ENCODE measurements at places on chromosomes 12 and 14. TPM values are rescaled to one million over a fixed set of nuclear protein-coding genes. Genes with fewer than 3 reads are reported as not detected.

GRCh38 chr12:8156845-8157244, at the start of gene ZNF705A:
TSS of gene ZNF705A (plus strand) at chr12:8157015. CDS start at chr12:8172626, 15,611 bp downstream.
- DNase-seq, result no peak

- DNase-seq, result no peak
Observed at GRCh38 chr12:41510470-41510869, 322.4 kb downstream of the PDZRN4 start.

SPPL3 gene
- polyA plus RNA-seq, result 87.3 TPM

DNA sequence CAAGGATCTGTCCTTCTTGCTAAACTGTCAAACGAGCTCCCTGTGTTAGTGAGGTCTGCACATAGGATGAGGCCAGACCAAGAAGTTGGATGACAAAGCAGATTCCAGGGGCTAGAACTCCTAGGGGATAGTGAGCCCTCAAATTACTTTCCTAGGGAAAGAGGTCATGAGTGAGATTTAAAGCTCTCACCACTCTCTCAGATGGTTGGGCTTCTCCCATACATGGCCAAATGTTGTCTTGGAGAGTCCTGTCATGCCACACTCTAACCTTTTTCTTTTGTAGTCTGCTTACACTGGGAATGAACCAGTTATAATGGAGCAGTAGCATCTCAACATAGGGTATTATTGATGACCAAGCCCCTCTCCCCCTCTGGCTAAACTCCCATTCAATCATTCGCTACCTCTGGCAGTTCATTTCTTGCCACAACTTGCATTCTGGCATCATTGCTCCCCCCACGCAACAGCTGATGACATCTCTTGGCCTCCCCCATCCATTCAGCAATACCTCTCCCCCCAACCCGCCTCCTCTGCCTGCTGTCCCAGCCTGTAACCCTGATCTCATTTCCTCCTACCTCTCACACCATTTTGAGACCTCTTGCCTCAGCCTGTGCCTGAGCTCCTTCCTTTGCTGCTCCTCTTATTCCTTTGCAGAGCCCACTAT, 64.7 kb upstream of the CISTR start:
- DNase-seq, result no peak

- no peak for DNase-seq
Observed at GRCh38 chr12:43392116-43392515, 159.9 kb downstream of the ADAMTS20 start.

- DNase-seq, result peak; percentile 49
Observed at GRCh38 chr14:56491299-56492285, 88.0 kb upstream of the TMEM260 start.

DNA sequence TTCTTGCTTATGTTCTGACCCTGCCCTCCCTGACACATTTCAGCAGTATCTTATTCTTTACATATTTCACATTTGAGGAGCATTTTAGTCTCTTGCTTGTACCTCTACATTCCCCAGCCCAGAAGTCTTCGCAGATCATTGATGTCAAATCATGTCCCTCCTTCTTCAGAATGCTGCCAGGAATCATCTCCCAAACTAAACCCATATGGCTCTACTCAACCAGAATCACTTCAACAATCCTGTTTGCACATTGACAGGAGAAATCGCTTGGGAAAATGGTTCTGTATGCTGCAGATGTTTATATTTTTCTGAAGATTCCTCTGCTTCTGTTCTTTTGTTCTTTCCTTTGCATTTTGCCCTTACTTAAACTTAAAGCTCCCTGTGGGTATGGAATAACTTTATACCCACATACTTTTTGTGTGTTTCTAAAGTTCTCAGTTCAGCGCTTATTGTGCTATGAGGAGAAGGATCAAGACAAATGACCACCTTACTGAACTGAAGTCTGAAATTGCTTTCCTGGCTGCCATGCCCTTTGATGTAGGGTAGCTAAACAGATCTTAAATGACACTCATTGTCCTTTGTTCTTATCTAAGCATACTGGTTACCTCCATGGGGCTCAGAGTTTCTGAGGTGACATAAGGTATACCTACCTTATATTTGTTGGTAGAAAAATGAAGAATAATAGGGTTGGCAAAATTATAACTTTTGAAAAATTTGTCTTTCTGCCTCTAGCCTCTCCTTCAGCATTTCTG, 134.6 kb downstream of the SLC25A21 start:
- DNase-seq, result no peak

GRCh38 chr12:13435235-13435933, 238.9 kb downstream of the EMP1 start:
- no peak for DNase-seq

DNA sequence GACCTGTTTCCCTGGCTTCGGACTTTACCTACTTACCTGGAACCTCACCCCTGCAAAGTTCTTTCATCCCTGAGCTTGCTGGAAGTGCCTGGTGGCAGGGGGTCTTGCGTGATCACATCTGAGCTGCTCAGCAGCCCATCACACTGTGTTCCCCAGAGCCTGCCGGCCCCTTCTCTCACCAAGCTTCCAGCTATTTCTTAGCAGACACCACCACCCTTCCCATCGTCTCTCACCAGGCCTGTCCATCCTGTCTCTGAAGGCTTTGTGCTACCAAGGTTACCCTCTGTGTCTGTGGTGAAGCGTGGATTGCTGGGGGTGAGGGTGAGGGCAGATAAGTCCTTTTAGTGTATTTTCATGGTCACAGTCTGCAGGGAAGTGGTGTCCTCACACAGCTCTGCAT, 78.8 kb upstream of the NRXN3 start:
- DNase-seq, result no peak

GRCh38 chr12:3177778-3178425, 100.7 kb downstream of the TSPAN9 start:
- DNase-seq, result no peak

- DNase-seq, result no peak
Observed at GRCh38 chr12:75444429-75445136, 36.0 kb upstream of the GLIPR1 start.

CCDC196 gene
- not detected for polyA plus RNA-seq

DNA sequence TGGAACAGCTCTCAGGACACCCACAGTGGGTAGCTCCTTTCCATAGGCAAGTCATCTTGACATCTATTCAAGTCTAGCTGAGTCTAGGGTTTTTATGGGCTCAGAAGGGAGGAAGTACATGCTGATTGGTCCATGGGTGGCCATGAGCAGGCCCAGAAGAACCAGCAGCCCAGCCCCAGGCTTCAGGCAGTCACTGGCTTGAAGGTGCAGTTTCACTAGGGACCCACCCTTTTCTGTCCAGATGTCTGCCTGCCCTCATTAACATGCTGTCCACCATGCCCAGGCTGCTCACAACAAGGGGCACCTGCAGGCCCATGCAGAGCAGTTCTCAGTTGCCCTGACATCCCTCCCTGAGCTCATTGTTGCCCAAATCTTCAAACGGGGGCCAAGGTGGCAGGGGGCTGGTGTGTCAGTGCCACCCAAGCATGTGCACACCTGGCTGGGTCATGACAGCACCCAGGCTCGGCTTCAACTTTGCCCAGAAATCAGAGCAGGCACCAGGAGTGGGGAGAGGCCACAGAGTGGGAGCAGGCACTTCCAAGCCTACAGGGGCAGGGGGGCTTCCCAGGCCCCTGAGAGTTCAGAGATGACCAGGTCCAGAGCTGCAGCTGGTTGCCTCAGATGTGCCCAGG, 18.7 kb upstream of the LGR5 start:
- DNase-seq, result no peak

- DNase-seq, result no peak
Observed at GRCh38 chr14:29111554-29111953, 345.0 kb downstream of the FOXG1 start.

DNA sequence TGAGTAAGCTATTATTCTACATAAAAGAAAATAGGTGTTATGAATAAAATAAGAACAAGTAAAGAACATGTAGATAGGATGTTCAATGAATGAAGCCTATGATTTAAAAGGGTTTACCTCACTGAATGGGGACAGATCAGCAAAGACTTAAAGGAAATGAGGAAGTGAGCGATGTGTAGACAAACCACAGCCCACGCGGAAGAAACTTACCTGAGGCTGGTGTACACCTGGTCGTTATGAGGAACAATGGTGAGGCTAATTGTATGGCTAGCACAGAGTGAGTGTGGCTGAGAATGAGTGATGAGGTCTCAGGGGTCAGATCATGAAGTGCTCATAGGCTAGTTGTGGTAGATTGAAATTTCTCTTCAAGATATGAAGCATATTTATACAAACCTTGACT, 221.7 kb downstream of the ALG10B start:
- no peak for DNase-seq

- DNase-seq, result no peak
Observed at GRCh38 chr12:88299567-88300101, 157.5 kb downstream of the TMTC3 start.

DNA sequence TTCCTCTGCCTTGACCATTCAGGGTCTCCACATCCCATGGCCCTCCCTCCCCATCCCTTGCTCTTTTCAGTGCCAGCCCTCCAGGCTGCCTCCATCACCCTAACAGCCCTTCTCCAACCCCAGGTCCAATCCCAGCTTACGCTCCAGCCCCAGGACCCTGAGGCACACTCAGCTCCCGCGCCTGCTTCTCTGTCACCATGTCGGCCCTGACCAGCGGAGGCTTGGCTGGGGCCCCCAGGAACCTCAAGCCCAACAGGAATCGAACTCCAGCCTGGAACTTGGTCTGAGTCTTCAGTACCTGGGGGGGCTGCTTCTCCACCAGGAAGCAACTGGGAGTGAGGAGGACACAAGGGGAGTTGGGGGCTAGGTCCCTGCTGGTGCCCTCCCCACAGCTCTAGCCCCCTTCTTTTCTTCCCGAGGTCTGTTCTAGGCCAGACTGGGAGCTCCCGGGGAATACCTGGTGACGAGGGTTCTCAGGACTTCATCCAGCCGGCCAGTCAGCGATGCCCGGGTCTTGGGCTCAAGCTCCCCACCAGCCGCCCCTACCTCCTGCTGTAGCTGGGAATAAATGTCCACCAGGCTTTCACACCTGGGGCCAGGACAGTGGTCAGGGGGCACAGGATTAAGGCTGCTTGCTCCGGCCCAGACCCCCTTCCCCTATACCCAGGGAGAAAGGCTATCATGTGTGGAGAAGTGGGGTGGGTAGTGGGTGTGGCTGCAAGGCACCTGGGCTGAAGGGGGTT, 6.0 kb downstream of the STAT6 start:
- DNase-seq, result no peak

GDF3 gene
- polyA plus RNA-seq, result 0.56 TPM

GRCh38 chr14:77812028-77812427, 12.1 kb downstream of the ADCK1 start:
- no peak for DNase-seq

GRCh38 chr12:4153343-4153892, 120.1 kb upstream of the CCND2 start:
- DNase-seq, result no peak

GRCh38 chr12:59182191-59182590, 261.9 kb upstream of the LRIG3 start:
- no peak for DNase-seq

SLC4A8 gene
- 2.7 TPM for polyA plus RNA-seq

DNA sequence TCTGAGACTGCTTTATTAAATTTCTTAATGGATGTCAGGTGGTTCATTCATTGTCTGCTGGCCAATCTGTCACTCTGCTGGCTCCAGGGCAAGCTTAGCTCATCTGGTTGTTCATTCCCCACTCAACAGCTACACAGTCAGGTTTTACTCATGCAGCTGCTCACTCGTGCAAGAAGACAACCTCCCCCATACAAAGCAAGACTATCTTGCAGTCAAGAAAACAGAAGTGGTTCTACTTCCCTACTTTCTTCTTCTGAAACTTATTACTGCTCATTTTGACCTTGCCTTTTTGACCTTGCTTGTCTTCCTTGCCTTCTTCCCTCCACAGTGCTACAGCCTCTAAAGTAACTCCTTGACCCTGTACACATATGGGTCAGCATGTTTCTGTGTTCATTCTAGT, 277.9 kb downstream of the SSPN start:
- no peak for DNase-seq

DNA sequence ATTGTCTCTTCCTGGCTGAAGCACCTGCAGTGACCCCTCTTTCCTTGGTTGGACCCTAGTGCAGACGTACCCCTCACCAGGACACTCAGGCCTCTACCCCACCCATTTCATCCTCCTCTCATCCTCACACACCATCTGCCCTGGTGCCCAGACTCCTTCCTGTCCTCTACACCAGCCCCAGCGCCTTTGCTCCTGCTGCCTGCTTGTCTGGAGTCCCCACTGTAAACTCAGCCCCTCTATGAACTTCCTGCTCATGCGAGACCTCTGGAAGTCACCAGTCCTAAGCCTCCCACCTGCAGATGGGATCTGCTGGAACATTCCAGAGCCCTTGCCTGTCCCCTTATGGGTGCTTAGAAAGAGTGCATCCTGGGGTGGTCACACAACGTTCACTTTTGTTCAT, 242.5 kb downstream of the ADGRD1 start:
- no peak for DNase-seq

UBE2N gene
- polyA plus RNA-seq, result 175 TPM

All from right renal cortex interstitium (tissue), 3 donors.